ENCODE measurements at places on chromosomes 11 and 22.

- no peak for DNase-seq
Observed at GRCh38 chr11:61598374-61598773, 17.5 kb upstream of the SYT7 start.

DNA sequence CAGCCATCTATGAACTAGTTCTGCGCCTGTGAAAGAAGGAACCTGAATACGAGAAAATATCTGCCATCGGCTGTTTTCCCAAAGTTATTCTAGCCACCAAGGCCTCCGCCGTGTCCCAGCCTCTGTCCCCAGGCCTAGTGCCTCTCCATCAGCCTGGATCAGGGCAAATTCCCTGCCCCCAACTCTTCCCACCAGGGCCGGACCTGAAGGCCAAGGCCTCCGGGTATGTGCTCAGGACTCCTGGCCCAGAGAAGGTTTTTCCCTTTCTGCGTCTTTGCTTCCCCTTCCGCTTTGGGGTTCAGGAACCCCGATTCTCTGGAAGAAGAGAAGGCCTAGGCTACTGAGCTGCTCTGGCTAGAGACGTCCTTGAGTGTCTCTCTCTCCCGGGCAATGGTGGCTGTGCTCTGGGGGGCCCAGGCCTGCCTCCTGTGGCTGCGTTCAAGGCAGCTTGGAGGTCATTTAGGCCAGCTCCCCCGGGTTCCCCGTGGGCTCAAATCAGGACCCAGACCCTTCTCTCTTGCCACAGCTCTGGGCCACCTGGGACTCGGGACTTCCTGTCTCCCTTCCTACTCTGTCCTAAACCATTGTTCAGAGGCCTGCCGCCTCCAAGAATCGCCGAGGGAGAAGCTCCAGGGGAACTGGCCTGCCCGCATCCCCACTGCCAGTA lies 1.6 kb downstream of the ALX4 start:
- DNase-seq, result no peak

DNA sequence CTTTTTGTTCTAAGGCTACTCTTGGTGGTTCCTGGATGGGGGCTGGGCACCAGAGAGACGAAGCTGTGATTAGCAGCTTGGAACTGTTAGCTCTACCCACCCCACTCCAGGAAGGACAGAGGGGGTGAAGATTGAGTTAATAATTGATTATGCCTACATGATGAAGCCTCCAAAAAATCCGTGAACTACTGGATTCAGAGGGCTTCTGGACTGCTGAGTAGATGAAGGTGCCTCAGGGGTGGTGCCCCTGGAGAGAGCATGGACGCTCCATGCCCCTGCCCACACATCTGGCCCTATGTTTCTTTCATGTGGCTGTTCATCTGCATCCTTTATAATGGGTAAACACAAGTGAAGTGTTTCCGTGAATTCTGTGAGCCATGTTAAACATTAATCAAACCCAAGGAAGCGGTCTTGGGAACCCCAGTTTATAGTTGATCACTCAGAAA lies 47.3 kb upstream of the CYP2D6 start:
- DNase-seq, result no peak

- DNase-seq, result peak; percentile 42
Observed at GRCh38 chr11:61814958-61815789, 1.6 kb downstream of the FADS1 start.

DNA sequence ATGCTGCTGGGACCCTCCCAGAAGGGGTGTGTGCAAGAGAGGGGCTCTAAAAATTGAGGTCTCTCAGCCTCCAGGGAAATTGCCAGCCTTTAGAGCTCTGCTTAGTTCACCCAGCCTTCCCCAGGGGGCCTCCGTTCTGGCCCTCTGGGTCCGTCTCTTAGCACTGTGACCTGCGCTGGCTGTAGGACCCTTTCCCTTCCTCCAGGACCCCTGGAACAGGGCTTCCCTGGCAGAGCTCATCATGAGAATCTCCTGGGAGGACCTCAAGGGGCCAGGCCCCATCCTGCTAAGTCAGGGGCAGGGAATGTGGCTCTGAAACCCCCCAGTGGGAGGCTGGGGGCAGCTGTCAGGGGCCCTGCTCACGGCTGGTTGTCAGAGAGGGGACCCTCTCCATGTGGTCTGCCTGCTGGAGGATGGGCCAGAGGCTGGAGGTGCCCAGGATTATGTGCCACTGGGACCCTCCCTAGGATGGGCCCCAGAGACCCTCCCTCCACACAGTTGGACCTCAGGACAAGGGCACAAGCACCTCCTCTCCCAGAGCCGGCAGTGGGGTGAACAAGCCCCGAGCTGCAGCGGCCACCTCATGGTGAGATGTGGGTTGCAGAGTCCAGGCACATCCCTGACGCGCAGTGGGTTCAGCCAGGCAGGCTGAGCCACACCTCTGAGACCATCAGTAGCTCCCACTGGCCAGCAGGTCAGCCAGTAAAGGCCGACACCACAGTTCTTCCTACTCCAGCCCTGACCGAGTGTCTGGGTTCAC lies 27.1 kb upstream of the GAL start:
- no peak for DNase-seq

DNA sequence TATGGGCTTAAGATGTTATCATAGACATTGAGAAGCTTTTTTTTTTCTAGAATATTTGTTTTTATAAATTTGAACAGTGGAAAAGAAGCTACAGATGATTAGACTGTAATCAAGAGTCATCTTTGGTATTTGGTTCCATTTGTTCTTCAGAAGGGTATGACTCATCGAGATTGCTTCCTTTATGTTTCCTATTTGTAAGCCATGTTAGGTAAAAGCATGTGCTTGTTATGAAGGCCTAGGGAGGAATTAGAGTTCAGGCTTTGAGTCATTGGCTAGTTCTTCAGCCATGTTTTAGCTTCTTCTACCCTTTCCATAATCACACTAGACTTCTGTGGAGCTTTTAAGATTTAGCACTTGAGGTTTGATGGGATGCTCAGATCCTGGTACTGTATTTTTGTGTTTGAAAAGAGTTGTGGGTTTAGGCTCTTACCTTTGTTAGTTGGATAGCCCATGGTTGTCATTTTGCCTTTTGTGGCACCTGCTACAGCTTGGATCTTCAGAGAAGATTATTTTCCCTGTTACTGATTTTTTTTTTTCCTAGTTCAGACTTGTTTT lies 44.3 kb downstream of the POLD3 start:
- DNase-seq, result no peak

DNA sequence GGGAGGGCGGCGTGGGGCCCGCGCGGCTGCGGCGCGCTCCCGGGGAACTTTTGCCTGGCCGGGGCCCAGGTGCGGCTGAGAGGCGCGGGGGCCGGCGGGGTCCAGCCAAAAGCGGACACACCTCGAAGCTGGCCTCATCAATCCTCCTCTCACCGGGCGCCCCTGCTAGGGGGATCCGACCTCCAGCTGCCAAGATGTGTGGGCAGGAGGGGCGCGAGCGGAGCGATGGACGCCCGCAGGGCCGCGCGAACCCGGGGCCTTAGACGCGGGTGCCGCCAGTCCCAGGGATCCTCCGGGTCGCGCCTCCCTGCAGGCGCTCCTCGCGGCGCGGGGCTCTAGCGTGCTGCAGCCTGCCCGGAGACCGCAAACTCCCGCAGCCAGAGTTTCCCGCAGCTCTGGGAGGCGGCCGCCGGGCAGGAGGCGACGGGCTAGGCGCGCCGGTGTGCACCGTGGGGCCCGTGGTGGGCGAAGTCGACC lies 785 bp downstream of the IGSF9B start:
- DNase-seq, result no peak

DNA sequence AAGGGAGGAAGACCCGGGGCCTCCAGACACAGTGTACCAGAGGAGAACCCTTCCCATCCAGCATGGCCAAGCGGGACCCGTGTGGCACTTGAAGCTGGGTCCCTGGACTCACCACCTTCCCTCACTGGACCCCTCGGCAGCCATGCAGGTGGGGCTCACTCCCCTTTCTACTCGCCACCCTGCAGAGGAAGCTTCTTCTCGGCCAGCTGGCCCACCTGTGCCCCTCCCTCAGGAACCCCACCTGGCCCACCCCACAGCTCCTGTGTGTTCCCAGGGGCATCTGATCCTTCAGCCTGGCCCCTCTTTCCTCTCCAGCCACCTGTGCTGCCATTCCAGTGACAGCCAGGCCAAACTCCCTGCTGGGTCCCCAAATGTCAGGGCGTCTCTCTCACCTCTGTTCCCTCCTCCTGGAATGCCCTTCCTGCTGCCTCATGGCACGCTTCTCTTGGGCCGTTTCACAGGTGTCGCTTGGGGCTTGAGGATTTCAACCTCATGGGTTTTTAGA lies 38.0 kb downstream of the IGF2 start:
- no peak for DNase-seq

DNA sequence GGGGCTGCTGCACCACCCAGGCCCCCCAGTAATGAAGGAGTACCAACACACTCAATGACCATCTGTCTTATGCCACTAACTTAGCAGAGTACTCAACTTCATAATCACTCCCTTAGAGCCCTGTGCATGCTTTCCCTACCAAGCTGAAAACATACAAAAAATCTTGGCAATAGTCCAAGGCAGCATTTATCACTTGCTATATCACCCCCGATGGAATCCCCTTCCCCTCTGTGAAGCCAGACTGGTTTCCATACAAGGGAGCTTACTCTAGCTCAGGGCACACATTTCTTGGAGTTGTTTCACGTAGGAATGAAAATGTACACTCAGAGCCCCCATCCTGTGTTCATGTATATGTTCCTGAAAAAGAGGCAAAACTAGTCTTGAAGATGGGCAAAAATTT lies 301.3 kb upstream of the TENM4 start:
- DNase-seq, result no peak

DNA sequence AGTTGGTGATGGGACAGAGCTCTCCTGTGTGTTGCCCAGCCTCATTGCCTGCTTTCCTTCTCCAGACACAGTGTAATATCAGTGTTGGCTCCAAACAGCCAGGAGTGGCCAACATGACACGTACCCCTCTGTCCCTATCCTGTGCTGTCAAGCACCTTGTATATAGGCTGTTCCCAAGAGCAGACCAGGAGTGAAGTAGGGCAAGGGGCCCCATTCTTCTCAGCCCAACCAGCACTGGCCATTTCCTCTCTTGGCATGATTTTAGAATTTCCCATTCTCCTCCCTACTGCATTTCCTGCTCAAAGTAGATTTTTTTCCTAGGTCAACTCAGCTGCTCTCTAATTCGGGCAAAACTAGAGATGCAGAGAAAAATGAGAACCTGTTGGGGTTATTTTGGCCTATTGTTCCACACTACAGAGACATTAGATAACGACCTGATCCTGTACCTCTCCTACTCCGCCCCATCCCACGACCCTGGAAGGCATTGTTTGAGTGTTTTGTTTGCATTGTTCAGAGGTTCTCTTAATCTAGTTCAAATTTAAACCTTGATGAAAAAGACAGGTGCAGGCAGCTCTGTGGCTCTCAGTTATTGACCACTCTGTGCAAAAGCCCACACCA lies 95.6 kb downstream of the RASSF10 start:
- no peak for DNase-seq

DNA sequence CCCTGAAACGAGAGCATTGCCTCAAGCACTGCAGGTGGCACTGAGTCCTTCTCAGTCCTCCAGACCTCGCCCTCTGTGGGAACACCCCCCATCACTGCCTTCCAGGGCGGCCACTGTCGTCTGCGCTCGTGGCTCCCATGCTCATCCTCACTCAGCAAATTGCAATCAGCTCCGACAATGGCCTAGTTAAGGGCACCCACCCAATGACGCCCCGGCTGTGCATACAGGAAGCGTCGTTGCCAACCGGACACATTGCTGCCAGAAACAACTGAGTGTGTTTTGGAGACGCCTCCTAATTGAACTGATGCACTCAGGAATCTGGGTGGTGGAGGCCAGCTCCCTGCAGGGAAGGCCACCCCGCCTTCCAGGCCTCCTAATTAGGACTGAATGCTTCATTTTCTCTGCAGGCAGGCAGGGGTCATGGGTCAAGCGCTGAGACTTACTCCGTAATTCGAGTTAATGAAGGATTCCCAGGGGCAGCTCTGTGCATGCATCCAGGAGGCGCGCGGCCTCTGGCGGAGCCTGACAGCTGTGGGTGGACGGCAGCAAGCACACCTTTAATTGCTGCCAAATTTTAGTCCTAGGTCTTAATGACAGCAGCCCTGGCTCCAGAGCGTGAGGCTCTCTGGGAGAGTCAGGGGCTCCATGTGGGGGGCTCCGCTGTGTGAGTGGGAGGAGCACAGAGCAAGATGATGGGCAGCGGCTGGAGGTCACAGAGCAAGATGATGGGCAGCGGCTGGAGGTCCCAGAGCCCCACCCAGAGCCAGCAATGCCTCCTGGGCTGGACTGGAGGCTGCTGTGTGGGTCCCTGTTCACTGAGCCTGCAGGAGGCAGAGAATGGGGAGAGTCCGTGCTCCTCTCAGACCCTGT lies 199.0 kb downstream of the BRD1 start:
- no peak for DNase-seq

DNA sequence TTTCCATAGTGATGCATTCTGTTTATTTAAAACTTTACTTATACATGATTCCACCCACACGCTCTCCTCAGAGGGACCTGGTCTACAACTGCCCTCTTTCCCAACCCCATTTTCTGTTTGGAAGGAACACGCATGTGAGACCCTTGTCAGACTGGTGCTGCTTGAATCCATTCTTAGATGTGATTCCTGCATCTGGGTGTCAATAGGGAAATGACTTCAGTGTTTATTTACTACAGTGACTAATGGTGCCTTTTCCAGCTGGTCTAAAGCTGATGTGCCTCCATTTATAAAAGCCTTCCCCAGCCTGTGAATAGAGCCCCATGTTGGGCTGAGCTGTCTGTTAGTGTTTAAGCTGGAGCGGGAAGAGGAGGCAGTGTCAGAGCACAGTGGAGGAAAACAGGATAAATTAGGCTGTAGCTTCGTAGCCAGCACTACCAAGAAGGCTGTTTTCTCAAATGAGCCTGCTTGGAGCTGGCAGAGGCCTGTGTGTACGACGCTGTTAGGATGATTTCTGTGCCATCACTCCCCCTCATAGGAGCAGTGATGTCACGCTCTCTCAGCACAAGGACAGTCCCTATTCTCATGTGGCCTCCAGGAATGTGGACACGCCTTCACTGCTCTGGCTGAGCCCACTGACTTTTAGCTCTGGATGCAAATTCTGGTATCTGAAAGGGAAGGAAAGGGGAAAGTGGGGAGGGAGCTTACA lies 18.9 kb upstream of the C11orf96 start:
- DNase-seq, result no peak

DNA sequence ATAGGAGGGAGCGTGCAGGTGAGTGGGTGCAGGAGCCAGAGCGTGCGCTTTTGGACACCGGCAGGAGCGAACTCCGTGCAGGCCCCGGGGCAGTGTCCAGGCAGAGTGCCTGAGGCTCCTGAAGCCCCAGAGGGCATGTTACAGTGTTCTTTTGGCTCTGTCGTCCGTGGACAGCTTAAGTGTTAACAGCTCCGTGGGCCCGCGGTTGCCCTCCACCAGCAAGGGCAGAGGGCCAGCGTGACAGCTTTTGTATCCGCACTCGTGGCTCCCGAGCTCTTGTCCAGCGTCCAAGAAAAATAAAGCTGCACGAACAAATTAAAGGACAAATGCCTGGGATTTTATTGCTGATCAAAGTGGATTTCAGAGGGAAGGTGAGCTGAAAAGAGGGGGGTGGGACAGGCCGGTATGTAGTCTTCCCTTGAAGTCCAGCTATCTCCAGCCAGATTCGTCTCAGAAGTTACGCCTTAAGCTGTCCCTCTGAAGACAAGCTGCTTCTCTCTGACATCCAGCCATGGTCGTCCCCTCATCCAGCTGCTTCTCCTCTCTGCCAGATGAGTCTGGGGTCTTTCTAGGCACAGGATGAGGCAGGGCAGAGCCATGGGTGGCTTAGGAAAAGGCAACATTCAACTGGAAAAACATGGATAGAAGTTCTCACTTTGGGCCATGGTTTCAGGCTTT lies 968 bp upstream of the TMEM109 start:
- no peak for DNase-seq

GRCh38 chr11:117058761-117059261 lies 39.4 kb downstream of the SIK3 start:
- DNase-seq, result no peak
